CD4-positive, alpha-beta T cell (primary cell): ENCODE measurements at places on chromosomes 6 and 20. TPM values are rescaled to one million over a fixed set of nuclear protein-coding genes. Genes with fewer than 3 reads are reported as not detected.

GRCh38 chr6:156778454-156779205, 1.5 kb downstream of the ARID1B start:
- peak overlapping the region; percentile 89 for H3K4me3 ChIP-seq
- no peaks in the 10 kb centered on the region for H3K36me3 ChIP-seq
- no peaks in the 10 kb centered on the region for H3K27me3 ChIP-seq
- H3K4me1 ChIP-seq, result peaks cover 14% of the 10 kb centered on the region

GRCh38 chr6:96613291-96613999, 50.5 kb downstream of the FHL5 start:
- no peaks in the 10 kb centered on the region for H3K4me1 ChIP-seq
- no peak for DNase-seq
- no peaks in the 10 kb centered on the region for H3K36me3 ChIP-seq

Gene AKAP12
- 0.03 TPM for total RNA-seq

DNA sequence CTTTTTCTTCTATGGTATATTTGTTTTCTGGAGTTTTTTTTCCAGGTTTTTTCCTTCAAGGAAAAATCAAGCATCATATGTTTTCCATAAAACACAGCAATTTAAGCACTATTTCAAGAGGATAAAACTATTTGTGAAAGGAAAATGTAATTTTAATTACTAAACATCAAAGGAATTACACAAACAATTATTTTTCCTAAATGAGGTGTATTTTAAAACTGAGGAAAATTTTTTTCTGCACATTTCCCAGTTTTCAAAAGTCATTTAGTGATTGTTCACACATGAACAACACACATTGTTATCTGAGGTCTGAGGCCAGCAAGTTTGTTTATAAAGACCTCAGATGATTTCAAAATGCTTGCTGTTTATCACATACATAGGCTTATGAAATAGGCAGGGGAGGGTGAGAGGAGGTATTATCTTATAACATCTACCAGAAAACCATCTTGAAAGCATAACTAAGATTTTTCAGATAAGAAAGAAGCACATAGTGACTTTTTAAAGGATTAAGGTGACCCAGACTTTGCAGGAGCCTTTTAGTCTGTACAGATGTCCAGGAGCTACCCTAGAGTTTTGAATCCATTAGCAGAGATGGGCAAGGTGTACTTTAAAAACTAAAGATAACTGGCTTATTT, 381.6 kb downstream of the GJA1 start:
- no peaks in the 10 kb centered on the region for H3K4me1 ChIP-seq
- no peaks in the 10 kb centered on the region for H3K36me3 ChIP-seq
- H3K4me3 ChIP-seq, result no peak overlapping the region
- no peak overlapping the region for H3K27ac ChIP-seq
- DNase-seq, result no peak

Gene BNIP5
- not detected for total RNA-seq

GRCh38 chr20:11162026-11162775, 488.4 kb upstream of the JAG1 start:
- no peaks in the 10 kb centered on the region for H3K36me3 ChIP-seq
- H3K27me3 ChIP-seq, result no peaks in the 10 kb centered on the region
- DNase-seq, result no peak
- H3K4me1 ChIP-seq, result no peaks in the 10 kb centered on the region
- H3K4me3 ChIP-seq, result no peak overlapping the region

Gene TOX2
- 3.9 TPM for total RNA-seq

DNA sequence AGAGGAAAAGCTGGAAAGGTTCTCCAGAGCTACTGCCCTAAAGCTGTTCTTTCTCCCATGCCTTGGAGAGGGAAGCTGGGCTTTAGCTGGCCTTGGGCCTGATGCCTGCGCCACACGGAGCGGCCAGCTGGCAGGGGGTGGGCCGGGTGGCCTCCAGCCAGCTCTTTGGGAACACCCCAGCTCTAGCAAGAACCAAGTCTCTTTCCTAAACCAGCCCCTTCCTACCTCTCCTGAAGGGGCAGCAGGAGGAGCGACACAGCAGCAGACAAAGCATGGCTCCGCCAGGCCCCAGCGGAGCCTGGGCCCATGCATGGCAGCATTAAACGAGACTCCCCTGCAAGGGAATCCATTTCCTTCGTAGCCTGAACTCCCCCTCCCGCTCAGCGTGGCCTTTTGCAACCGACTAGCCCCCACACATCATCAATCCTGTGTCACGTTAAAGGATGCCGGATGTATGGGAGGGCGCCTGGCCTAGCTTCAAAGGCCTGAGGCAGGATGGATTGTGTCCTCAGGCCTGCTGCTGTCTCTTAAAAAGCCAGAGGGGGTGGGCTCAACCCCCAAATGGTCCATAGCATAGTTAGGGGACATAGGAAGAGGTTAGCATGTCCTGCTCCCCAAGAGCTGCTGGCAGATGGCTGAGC, 14.0 kb downstream of the MRPS18A start:
- no peak for DNase-seq
- no peak overlapping the region for H3K4me3 ChIP-seq
- no peak overlapping the region for H3K27ac ChIP-seq
- H3K27me3 ChIP-seq, result no peaks in the 10 kb centered on the region
- peaks cover 79% of the 10 kb centered on the region for H3K36me3 ChIP-seq

Gene ZSCAN31
- 0.88 TPM for total RNA-seq

DNA sequence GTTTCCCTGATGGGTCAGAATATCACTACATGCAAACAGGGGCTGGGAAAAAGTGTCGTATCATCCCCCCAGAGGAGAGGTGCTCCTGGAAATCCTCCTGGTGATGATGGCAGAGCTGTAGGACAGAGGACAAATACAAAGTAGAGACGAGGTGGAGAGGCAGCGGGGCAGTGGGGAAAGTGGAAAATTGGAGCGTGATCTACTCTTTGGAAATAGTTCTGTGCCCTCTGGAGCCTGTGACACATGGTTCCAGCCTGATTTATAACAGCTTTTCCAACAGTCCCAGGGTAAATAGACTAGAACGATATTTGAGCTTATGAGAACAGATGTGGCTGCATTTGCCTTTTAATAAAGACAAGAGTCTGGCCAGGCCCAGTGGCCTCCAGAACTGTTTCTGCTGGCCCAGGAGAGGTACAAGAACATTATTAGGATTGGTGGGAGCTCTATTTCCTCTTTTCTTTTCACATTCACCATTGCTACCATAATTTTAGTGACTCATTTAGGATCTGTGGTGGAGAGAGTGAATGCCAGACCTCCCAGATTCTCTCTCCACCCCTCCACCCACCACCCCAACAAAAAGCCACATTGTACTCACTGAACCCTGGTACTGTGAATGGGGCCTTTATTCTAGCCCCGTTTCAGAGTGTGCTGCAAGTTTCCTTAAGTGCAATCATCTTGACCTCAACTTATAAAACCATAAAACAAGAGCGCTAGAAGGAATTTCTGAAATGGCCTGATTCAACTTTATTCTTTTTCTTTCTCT, 78.3 kb downstream of the BTBD3 start:
- no peak overlapping the region for H3K4me3 ChIP-seq
- no peaks in the 10 kb centered on the region for H3K27me3 ChIP-seq
- H3K27ac ChIP-seq, result no peak overlapping the region
- DNase-seq, result no peak
- no peaks in the 10 kb centered on the region for H3K4me1 ChIP-seq

- DNase-seq, result no peak
- peaks cover 43% of the 10 kb centered on the region for H3K4me1 ChIP-seq
- H3K36me3 ChIP-seq, result peaks cover 69% of the 10 kb centered on the region
- H3K27ac ChIP-seq, result no peak overlapping the region
- H3K27me3 ChIP-seq, result no peaks in the 10 kb centered on the region
- no peak overlapping the region for H3K4me3 ChIP-seq
Measured at GRCh38 chr20:48741669-48742068, 86.1 kb downstream of the PREX1 start.

- no peaks in the 10 kb centered on the region for H3K4me1 ChIP-seq
- H3K27ac ChIP-seq, result no peak overlapping the region
- no peaks in the 10 kb centered on the region for H3K36me3 ChIP-seq
- H3K4me3 ChIP-seq, result no peak overlapping the region
- DNase-seq, result no peak
Measured at GRCh38 chr20:8390037-8390433, 258.0 kb downstream of the PLCB1 start.
